HFFc6 (cell line): ENCODE measurements at places on chromosomes 2 and 18.

- no peak for DNase-seq
These were observed 17.5 kb downstream of the COL4A4 start for GRCh38 chr2:227146456-227146855.

DNA sequence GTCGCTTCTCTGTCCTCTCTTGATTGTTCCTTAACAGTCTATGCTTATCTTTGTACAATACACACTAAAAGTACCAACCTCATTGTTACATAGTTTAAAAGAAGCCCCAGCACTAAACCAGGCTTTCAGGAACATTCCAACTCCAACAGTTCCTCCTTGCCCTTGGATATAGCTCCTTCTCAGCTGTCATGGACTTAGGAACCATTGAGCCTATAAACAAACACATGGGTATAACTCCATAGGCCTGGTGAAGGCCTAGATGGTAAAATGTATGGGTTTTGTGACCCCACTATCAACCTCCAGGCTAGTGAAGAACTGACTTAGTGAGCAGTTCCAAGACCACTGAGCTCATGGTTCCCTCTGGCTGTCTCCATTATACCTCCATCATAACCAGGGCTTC, 74.8 kb upstream of the SLC39A10 start:
- DNase-seq, result no peak

- DNase-seq, result no peak
These were observed 115.2 kb downstream of the DIS3L2 start for GRCh38 chr2:232076736-232077135.

- DNase-seq, result no peak
These were observed 6.6 kb upstream of the MTHFD2 start for GRCh38 chr2:74191596-74192380.

DNA sequence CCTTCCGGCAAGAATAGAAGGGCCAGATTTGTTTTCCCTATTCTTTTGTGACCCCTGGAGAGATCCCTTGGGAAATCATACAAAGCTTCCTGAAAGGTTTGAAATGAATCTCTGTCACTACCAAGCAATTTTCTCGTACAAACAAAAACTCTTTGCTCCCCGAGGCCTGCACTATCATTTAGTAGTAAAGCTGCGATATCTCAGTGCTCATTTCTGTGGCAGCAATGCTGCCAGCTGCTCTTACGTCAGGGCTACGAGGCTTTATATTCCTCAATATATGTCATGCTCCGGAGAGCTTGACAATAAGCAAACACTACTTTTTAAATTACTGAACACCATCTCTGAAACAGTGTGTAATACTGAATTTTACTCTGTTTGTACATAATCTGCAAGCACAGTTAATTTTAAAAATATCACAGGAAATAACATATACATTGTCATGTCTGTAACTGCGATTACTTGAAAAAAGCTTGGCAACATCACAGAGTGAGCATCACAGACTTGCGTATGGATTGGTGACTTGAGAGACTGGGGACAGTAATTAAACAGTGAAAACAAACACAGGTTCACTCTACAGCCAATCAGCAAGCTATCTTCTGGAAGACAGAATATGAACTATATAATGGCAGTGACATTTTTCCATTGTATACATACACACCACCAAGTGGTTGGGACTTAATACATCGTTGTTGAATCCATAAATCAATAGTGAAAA, 403.3 kb upstream of the NETO1 start:
- no peak for DNase-seq

DNA sequence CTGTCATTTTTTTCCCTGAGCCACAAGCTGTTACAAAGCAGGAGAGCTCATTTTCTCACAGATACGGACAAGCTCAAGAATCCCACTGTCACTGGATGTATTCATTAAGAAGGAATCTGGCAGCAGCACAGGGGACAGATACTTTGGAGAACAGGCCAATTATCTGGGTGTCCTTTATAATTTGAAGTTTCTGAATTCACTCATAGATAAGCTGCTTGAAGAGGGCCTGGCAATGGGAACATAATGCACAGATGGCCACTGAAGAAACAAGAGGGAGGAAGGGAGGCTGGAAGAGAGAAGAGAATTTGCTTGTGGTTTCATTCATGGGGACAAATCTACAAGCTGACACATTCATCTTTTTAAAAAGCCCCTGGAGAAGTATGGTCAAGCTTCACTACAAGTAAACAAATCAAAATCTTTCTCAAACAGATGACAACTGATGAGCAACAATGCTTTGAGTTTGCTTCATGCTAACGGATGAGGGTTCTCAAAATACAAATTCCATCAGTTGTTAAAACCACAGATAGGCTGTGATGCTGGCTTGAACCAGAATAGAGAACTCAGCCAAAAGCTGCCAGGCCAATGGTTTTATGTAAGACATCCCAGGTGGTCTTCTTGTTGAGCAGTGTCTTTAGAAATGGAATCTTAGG, 11.9 kb downstream of the BCL2 start:
- DNase-seq, result no peak

DNA sequence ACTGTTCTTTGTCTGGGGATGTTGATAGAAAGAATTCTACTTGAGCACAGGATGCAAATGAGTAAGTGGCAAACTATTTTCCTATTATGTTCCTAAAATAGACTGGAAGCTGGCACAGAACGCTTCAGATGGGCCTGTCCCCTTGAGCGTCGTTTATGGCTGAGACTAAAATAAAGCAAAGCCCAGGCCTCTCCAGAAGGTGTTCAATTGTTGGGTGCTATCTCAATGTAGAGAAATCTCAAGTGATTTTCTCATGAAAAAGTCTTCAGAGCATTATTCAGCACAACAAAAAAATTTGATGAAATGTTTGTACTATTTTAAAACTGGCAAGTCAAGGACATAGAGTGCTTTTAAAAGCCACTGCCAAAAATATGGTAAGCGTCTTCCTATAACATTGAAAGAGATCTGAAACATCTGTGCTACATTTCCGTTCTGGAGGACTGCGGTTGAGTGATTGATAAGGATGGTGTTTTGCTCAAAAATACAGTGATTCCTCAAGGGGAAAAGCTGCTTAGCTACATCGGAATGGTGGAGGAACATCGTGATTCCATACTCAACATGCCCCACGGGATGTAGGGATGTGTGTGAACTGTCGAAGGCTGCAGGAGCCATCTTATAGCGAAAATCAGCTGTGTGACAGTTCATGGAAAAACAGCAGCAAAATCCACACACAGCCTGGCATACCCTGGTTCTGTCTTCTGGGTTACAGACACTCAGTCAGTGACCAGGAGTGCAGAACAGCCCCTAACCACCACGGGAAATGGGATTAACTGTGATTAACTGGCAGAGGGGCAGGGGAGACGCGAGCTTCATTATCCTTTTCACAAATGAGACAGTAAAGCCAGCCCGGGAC, 10.4 kb upstream of the LRRFIP1 start:
- DNase-seq, result peak; percentile 72

GRCh38 chr2:223943561-223944008, 1.6 kb downstream of the WDFY1 start:
- peak; percentile 30 for DNase-seq

DNA sequence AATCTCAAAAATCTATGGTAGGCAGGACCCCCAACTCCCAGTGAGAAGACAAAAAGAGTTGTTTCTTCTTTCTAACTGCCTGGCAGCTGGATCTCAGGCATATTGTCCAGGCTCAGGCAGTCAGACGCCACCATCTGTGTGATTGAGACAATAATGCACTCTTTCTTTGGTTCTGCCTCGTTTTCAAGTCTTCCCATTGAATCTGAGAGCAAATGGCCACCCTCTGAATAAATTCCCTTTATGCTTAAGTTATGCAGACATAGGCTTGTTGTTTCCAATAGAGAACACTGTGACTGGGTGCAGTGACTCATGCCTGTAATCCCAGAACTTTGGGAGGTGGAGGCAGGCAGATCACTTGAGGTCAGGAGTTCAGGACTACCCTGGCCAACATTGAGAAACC, 15.3 kb upstream of the CD207 start:
- no peak for DNase-seq

DNA sequence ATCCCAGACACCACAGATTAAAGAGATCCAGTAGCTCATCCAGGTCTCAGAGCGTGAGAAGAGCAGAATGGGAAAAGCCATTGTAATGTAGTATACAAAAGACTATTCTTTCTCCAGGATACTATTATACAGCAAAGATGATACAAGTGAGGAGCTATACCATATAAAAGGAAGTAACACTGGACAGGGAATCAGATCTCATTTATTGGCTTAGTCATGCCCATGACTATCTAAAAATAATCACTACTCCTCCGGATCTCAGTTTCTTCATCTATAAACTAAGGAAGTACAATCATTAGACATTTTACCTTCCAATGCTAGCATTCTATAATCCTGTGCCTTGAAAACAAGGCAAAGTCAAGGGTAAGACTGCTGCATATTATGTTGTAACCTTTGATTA, 19.4 kb downstream of the KRCC1 start:
- no peak for DNase-seq

DNA sequence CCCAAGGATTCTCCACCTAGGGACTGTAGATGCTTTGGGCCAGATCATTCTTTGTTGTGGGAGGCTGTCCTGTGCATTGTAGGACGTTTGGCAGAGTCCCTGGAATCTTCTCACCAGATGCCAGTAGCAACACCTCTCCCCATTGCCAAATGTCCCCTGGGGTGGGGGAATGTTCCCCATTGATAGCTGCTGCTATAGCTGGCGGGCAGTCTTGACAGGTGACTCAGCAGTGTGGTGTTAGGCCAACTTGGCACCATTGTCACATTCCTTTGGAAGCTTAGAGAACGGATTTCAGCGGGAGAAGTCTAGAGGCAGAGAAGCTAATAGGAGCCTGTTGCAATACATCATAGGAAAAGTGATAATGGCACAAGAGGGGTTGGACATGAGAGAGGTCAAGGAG, 495.7 kb upstream of the SMIM21 start:
- peak; percentile 2 for DNase-seq

GRCh38 chr2:229282758-229283546, 11.9 kb upstream of the PID1 start:
- peak; percentile 82 for DNase-seq

DNA sequence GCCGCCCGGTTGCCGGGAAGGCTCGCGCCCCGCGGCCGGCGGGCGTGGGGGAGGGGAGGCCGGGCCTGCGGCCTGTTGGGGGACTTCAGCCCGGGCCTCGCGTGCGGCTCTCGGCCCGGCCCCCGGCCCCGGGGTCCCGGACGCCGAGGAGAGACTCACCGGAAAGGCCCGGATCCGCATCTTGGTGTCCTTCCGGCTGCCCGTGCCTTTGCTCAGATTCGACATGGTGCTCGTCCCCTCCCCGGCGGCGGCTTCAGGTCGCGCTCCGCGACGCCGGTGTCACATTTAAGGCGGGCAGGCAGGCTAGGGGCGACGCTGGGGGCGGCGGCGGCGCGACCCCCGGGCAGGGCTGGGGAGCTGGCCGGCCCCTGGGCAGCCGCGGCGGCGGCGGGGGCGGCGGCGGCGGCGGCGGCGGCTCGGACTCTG, 365 bp downstream of the CUL3 start:
- DNase-seq, result no peak

- no peak for DNase-seq
These were observed 69.5 kb downstream of the HNRNPLL start for GRCh38 chr2:38533180-38533579.

GRCh38 chr2:77034445-77034844, 487.7 kb downstream of the LRRTM4 start:
- no peak for DNase-seq

- no peak for DNase-seq
These were observed 74.8 kb downstream of the NFATC1 start for GRCh38 chr18:79470547-79470946.

DNA sequence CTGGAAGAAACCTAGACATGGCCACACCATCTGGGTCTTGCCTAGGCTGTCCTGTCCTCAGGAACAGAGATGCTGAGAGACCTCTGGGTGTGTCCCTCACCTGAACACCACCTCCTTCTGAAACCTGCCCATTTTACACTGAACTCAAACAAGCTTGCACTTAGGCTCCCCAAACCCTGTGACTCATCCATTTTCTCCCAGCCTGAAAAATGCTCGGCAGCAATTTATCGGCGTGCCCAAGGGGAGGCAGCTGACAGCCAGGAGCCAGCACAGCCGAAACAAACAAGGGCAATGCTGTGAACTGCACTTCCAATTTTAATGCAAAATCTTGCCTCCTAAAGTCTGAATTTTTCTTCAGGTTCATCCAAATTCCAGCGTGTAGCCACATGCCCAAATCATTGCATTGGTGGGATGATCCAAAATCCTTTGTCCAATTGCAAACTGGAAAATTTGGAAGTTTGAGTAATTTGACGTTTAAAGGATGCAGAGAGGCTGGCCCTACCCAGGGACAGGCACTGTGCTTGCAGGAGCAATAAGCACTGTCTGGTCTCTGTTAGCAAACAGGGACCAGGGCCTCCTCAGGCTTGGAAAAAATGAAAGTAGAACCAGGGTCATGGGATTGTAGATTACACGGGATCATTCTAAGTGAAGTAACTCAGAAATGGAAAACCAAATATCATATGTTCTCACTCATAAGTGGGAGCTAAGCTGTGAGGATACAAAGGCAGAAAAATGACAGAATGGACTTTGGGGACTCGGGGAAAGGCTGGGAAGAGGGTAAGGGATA, 67.7 kb downstream of the GALNT14 start:
- no peak for DNase-seq

DNA sequence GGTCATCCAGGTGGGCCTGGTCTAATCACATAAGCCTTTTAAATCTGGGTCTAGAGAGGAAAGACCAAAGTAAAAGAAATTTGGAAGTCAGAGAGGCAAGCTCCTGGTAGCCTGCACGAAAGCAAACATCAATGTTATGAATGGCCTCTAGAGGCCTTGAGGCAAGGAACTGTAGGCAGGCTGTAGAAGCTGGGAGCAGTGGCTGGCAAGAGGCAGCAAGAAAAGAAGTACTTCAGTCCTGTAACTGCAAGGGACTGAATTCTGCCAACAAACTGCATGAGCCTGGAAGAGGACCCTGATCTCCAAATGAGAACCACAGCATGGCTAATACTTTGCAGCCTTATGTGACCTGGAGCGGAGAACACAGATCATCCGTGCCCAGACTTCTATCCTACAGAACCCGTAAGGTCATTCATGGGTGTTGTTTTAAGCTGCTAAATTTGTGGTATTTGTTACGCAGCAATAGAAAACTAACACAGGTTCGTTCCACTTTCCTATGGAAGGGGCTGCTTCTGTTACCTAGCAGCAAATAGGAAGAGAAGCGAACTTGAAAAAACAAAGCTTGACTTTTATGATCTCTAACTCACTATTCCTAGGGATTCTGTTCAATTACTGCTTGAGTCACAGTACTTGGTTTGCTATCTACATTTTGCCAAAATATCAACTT, 1.2 kb downstream of the IMMT start:
- DNase-seq, result no peak

- no peak for DNase-seq
These were observed 4.9 kb downstream of the TYW5 start for GRCh38 chr2:199950396-199950795.

- DNase-seq, result no peak
These were observed 69.6 kb downstream of the CABYR start for GRCh38 chr18:24208270-24209035.

- peak; percentile 19 for DNase-seq
These were observed 141.5 kb upstream of the FN1 start for GRCh38 chr2:215577356-215577755.
